ENCODE measurements at places on chromosomes 13 and 19.

- DNase-seq, result no peak
Observed at GRCh38 chr19:33868788-33869412, 72.2 kb downstream of the KCTD15 start.

- no peak for DNase-seq
Observed at GRCh38 chr19:656751-657559, 6.1 kb downstream of the RNF126 start.

DNA sequence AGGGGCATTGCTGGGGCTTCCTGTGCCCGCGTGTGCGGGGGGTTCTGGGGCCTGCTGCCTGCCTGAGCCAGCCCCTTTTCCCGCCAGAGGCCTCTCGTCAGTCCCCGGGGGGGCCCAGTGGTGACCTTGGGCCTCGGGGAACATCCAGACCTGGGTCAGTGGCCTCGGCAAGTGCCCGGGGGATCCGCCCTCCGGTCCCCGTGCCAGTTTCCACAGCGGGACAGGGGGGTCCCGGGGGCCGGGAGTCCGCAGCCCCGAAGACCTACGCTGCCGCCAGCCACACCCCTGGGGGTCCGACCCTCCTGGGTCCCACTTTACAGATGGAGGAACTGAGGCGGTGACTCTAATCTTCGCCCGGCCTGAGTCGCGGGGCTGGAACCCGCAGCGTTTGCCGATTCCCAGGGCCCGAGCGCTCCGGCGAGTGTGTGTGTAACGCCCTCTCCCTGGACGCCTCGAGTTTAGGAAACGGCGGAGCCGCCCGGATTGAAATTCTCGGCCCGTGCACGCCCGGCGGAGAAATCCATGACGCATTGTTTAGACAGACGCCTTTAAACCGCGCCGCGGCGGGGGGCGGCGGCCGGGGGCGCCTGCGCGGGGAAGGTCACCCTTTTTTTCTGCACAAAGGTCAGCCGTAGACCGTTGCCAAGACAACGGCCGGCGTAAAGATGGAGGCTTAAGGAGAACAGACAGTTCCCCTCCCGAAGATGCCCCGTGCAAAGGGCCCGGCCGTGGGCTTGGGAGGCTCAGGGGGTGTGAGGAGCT, 39.3 kb downstream of the EFNA2 start:
- DNase-seq, result no peak

DNA sequence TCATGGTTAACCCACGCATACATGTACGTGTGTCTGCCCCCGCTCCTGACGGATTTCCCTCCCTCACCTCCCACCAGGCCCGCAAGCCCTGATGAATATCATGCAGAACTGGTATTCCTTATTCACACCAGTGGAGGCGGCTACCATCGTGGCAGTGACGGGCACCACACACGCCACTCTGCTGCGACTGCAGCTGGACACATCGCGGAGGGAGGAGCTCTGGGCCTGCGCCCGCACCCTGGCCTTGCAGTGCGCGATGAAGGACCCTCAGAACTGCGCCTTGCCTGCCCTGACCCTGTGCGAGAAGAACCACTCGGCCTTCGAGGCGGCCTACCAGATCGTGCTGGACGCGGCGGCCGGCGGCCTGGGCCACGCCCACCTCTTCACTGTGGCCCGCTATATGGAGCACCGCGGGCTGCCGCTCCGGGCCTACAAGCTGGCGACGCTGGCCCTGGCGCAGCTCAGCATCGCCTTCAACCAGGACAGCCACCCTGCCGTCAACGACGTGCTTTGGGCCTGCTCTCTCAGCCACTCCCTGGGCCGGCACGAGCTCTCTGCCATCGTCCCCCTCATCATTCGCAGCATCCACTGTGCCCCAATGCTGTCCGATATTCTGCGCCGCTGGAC, 35.0 kb downstream of the ZSWIM4 start:
- no peak for DNase-seq

GRCh38 chr19:55913643-55914268, 18.4 kb downstream of the NLRP13 start:
- no peak for DNase-seq

GRCh38 chr13:78650717-78651083, 8.3 kb downstream of the OBI1 start:
- DNase-seq, result no peak

DNA sequence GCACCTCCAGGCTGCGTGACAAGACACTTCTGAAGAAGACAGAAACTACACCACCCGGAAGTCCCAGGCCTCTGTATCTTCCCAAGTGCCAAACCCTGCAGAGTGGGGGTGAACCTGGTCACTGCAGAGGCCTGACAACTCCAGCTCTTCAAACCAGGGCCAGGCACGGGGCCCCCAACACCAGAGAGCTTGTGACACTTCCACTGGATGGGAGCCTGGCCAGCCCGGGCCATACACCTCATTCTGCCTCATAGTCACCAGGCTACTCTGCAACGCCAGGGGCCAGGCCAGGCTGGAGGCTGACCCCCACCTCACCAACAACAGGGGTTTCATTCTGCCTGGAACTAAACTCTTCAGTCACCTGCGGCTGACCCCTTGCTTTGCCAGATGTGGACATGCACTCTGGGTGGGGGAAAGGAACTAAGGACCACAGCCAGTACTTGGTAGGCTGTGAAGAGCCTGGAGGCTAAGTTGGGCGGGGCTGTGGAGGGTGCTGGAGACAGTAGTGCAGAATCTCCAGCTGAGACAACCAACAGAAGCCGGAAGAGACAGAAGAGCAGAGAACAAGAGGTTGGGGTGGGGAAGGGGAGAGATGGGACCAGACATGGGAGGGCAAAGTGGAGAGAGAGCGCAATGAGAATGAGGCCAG, 23.0 kb downstream of the TUBA3C start:
- no peak for DNase-seq

DNA sequence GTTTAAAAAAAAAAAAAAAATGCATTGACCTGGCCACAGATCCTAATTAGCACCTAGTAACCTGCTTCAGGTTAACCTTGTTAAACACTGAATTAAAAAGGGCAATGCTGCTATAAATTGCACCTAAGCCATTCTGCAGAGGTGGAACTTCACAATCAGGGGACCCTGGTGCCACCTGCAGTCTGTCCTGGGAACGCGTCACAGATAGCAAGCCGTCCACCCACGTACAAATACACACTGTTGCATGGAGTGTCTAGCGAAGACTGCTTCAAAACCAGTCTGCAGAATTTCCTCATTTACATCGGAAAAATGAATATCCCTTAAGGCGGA, 169.3 kb downstream of the COL4A1 start:
- peak; percentile 27 for DNase-seq

DNA sequence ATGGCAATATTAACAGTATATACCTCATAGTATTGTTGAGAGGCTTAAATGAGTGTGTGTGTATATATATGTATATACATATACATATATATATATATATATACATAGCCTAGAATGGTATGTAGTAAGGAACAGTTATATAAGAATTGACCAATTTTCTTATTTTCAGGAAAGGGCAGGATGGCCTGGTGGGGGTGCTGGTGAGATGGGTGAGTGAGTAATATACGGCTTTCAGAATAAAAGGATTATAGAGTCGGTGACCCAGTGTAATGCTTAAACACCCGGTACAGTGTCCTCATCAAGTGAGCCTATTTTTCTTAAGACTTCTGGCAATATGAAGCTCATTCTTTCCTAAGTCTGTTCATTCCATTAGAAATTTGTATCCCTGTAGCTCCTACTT, 11.7 kb upstream of the FAM216B start:
- DNase-seq, result no peak

DNA sequence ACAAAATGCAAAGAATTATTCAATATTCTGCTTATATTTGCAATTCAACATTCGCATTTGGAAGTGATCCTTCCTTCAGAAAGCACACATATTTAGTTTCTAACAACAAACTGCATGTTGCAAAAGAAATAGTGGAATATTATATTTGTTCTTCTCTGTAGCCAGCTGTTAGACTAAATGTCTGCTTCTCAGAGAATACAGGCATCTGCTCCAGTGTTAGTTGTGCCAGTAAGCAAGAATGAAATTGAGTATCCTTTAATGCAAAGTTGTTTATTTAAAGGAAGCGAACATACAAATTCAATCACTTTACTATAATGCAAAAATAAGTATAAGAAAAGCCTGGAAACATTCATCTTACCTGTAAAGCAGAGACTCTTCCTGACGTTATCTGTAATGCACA, 663 bp downstream of the SLITRK6 start:
- DNase-seq, result no peak

- peak; percentile 70 for DNase-seq
Observed at GRCh38 chr19:48970923-48971395, 5.8 kb downstream of the FTL start.

- DNase-seq, result peak; percentile 81
Observed at GRCh38 chr19:18023622-18024251, 15.8 kb downstream of the ARRDC2 start.

DNA sequence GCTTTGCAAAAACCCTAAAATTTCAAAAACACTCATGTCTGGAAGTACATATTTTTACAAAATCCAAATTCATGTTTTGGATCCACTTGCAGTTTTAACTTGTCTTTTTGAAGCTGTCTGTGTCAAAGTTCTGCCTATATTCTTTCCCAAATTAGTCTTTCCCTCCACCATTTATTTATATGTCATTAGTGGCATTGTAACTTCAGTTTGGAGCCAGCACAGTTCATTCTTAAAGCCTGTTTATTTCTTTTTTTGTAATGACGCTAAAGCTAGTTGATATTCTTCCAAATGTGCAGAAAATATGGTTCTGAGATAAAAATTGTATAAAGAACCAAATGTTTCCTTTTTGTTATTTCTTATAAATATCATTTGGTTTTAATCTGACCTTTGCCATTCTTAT, 2039.3 kb downstream of the OLFM4 start:
- no peak for DNase-seq

DNA sequence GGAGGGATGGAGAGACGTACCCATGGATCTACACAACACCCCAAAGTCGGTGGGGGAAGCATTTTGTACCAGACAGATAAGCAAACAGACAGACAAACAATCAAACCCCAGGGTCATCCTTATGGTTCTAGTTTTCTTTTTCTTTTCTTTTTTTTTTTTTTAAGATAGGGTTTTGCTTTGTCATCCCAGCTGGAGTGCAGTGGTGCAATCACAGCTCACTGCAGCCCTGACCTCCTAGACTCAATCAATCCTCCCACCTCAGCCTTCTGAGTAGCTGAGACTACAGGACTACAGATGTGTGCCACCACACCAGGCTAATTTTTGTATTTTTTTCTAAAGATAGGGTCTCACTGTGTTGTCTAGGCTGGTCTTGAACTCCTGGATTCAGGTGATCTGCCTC, 17.9 kb upstream of the FBL start:
- DNase-seq, result no peak

DNA sequence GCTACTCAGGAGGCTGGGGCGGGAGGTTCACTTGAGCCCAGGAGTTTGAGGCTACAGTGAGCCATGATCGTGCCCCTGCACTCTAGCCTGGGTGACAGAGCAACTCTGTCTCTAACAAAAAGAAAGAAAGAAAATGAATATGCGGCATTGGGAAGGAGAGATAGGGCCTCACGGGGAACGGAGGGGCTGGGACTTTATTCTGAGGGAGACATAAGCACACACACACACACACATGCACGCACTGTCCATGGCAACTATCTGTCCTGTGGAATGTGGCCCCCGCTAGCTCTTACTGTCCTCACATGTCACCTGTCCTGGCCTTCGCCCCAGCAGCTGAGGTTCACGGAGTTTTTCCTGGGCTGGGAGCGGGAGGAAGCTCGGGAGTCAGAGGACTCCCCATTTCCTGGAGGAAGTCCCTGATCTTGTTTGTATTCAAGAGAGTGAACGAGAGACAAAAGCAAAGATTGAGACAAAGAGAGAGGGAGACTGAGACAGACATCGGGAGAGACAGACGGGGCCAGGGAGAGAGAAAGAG, 654 bp downstream of the STAP2 start:
- DNase-seq, result no peak

GRCh38 chr13:98300956-98301641, 124.0 kb upstream of the RNF113B start:
- DNase-seq, result no peak

- no peak for DNase-seq
Observed at GRCh38 chr19:3548606-3549005, 8.8 kb downstream of the MFSD12 start.

DNA sequence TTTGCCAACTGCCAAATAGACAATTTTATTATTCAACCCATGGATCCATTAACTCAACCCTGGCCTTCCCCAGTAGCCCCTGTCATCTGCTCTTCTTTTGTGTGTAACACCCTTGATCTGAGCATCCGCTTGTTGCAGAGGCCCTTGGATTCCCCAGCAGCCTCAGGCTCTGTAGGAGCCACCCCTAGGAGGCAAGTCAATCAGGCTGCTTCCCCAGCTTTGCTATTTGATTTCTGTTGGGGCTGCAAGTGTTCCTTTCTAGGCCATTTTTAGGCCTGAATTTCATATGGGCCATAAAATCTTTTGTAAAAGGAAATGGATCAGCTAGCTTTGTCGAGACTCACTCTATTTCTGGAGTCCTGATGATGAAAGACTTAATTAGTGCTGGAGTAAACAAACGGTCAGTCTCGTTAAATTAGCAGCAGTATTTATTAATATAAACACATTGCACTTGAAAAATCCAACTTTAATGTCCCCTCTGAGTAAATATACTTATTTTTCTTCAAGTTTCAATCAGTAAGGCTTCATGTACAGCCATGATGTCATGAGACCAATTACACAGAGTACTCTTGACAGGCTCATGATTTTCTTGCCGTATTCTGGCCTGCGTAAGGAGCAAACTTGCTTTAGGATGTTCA, 105.3 kb downstream of the RGCC start:
- DNase-seq, result no peak

- DNase-seq, result peak; percentile 19
Observed at GRCh38 chr13:68261105-68261504, 1031.0 kb upstream of the PCDH9 start.

- no peak for DNase-seq
Observed at GRCh38 chr19:14433554-14434501, 722 bp downstream of the PKN1 start.

DNA sequence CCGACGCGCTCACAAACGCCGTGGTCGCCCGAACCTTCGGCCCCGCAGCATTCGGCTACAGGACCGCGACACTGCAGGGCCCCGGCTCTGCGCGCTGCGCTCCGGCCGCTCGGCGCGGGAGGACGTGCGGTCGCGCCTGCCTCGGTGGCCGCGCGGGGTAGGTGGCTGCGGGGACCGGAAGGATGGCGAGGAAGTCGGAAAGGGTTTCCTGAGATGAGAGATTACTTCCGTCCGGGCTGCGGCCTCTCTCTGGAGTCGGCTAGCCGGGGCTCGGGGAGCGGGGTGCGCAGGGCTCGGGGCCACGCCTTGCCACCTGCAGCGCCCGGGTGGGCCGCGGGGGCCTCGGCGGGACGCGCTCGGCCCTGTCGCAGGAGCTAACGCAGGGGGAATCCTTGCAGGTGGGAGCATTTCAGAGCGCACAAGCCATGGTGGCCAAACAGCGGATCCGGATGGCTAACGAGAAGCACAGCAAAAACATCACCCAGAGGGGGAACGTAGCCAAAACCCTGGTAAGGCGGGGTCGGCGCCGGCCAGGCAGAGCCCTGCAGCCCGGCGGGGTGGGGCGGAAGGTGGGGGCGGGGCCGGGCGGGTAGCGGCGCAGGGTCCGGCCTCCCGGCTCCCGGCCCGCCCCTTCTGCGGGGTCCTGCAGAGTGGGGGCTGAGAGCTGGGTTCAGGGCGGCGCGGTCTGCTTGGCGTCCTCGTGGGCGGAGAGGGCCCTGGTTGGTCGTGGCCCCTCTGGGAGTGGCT, at the start of gene SERP2:
Gene SERP2 (plus strand): TSS at position 224 of the 747 bp plus-strand sequence. CDS start 202 bp downstream, at position 426.
- DNase-seq, result no peak

All from Jurkat, Clone E6-1 (cell line).